ENCODE measurements at places on chromosomes 11 and 22. TPM values are rescaled to one million over a fixed set of nuclear protein-coding genes. Genes with fewer than 3 reads are reported as not detected.

- no peak for DNase-seq
Observed at GRCh38 chr11:110433393-110434333, 3.9 kb downstream of the FDX1 start.

Gene GAL3ST1
- 1.8 TPM for total RNA-seq

GRCh38 chr11:57403802-57404147, 13.3 kb upstream of the PRG2 start:
- no peak for DNase-seq

Gene PLEKHA7
- total RNA-seq: 5.7 TPM

- no peak for DNase-seq
Observed at GRCh38 chr22:45172881-45173585, 9.3 kb downstream of the NUP50 start.

DNA sequence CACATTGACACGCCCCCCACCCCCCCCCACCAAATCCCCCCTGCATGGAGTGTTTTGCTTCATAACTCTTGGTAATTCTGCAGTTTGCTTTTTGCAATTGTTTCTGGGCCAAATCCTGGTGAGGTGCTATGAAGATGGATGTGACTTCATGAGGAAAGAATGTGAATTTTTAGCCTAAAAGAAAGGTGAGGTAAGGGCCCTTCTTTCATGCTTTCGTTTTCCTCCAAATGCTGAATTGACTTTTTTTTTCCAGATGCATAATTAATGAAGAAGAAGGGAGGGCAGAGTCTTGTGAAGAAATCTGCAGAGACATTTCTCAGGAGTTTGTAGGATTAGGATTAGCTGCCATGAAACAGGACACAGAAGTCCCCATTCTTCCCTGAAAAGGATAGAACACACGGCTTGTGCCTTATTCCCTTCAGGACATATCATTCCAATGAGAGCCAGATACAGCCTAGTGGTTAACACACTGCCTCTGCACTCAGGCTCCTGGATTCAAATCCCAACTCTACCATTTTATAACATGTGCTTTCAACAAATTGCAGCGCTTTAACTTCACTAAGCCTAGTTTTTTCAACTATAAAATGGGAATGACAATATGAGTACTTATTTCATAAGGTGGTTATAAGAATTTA, 19.6 kb upstream of the TBCEL start:
- no peak for DNase-seq

DNA sequence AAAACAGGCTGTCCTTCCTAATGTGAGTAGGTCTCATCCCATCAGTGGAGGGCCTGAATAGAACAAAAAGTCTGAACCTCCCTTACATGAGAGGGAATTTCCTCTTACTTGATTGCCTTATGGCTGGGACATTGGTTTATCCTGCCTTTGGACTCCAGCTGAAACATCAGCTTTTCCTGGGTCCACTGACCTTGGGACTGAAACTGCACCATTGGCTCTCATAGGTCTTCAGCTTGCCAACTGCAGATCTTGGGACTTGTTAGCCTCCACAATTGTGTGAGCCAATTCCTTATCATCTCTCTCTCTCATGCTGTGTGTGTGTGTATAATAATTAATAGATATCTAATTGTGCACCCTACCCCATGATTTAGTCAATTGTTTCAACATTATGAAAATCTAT, 375.3 kb upstream of the DDI1 start:
- no peak for DNase-seq

Gene ATF4
- 509 TPM for total RNA-seq

Gene OR4D5
- total RNA-seq: not detected

GRCh38 chr22:24026733-24027132, 15.6 kb downstream of the CABIN1 start:
- DNase-seq: no peak

Gene CCDC88B
- total RNA-seq: 83.6 TPM

- DNase-seq: no peak
Observed at GRCh38 chr22:26549902-26550497, 37.7 kb upstream of the TFIP11 start.

- no peak for DNase-seq
Observed at GRCh38 chr22:22341736-22342135, 97.2 kb downstream of the VPREB1 start.

Gene SNX32
- total RNA-seq: 14.7 TPM

Gene CNGA4
- total RNA-seq: not detected

DNA sequence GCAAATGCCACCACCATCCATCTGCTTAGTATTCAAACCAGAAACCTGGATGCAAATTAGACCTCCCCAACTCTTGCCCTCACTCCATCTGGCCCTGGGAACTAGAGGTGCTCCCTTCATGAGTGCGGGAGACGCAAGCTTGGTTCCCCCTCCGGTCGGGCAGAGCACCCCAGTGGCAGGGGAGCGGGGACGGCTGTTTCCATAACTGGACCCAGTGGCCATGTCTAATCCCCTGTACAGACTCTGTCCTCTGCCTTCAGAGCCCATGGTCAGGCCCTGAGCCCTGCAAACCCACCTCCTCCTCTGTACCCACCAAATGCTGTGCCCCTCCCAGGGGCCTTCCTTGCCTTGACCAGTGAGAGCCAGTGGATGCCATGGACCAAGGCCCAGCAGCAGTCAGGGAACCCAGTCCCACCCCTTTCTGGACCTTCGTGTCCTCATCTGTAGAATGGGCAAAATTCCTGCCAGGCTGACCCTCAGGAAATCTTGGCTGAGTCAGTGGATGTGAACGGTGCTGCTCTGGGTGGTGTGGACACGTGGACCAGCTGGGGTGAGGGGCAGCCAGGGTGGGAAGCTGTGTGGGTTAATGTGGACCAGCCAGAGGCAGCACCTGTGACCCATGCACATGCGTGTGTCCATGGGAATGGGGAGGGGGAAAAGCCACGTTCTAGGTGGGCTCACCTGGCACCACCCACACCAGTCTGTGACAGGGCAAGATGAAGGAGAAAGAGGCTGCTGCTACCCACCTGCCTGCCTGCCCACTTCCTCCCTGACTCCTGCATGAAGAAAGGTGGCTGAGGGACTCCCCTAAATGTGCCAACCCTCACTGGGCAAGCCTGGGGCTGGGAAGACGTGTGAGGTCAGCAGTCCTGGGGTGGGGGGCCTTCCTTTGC, 72.8 kb downstream of the LRRC32 start:
- DNase-seq: no peak

Gene SLC22A25
- total RNA-seq: not detected

- DNase-seq: no peak
Observed at GRCh38 chr11:1036303-1036923, at the start of gene MUC6. Gene MUC6, minus strand, starts transcription at chr11:1036718. Its CDS starts 63 bp downstream, at chr11:1036655.

Gene ZNF214
- 1.8 TPM for total RNA-seq

Gene NLRP10
- not detected for total RNA-seq

DNA sequence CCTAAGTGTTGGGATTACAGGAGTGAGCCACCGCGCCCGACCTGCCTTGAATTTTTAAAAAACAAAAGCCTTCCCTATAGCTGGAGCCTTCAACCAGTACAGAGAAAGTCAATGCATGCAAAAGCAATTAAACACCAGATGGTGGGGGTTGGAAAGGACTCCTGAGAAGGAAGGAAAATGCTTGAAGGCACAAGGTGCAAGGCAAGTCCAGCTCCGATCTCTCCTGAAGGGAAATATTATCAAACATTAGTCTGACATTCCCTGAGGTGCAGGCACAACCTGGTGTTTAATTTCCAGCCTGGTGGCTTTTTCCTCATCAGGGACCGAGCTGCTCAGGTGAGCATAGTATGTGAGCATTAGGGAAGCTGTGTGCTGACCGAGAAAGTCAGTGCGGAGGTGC, 12.9 kb upstream of the RAPSN start:
- no peak for DNase-seq

DNA sequence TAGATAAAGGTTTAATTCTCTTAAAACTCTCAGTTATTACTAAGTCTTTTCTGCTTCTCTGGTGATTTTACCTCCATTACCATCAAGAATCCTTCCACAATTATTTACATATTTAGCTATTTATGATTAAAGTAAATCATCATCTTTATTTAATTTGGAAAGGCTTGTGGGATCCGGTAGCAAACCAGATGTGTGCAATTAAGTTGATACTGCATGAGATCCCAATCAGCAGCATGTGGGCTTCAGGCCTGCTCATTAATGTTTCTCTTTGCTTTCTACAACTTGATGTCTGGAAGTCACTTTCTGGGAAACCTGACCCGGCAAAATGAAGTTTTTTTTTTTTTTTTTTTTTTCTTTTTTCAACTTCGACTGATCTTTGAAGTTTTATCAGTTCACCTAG, 558.4 kb upstream of the ANO5 start:
- DNase-seq: no peak

- no peak for DNase-seq
Observed at GRCh38 chr11:67027943-67028542, 5.1 kb downstream of the SYT12 start.

GRCh38 chr11:75667255-75667830, 1.5 kb downstream of the MAP6 start:
- peak; percentile 80 for DNase-seq

Gene OR8U1
- not detected for total RNA-seq

GRCh38 chr11:60347084-60347797, 20.2 kb downstream of the MS4A6E start:
- no peak for DNase-seq

GRCh38 chr11:2484576-2485125, 39.8 kb downstream of the KCNQ1 start:
- no peak for DNase-seq

GRCh38 chr11:111707039-111707690, 59.0 kb downstream of the PPP2R1B start:
- DNase-seq: no peak

Gene MAML2
- 2.1 TPM for total RNA-seq

Gene HBG2
- not detected for total RNA-seq

- DNase-seq: no peak
Observed at GRCh38 chr11:78572394-78572793, 2.3 kb downstream of the NARS2 start.

GRCh38 chr11:6332066-6332465, 11.8 kb upstream of the CAVIN3 start:
- DNase-seq: no peak

- DNase-seq: peak; percentile 94
Observed at GRCh38 chr22:30262917-30263741, 3.5 kb downstream of the OSM start.

DNA sequence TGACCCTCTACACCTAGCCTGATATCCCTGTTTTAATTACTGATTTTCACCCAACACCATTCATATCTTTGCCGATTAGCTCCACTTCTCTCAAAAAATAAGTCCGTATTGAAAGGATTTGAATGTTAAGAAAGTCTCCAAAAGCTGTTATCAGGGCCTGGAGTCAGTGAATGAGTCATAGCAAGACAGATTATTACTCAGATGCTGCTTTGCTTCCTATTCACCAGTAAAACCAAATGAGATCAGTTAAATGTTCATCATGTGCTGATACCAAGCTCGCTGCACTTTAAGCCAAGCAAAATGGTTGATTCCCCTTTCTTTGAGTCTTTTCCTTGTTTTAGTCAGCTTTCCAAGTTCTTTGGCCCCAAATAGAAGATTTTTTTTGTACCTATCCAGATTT, 228.4 kb downstream of the FAT3 start:
- DNase-seq: no peak

Gene FAM180B
- not detected for total RNA-seq

- DNase-seq: no peak
Observed at GRCh38 chr11:63289658-63290057, 46.3 kb upstream of the SLC22A25 start.

GRCh38 chr22:49811020-49811791, 16.5 kb downstream of the BRD1 start:
- no peak for DNase-seq

DNA sequence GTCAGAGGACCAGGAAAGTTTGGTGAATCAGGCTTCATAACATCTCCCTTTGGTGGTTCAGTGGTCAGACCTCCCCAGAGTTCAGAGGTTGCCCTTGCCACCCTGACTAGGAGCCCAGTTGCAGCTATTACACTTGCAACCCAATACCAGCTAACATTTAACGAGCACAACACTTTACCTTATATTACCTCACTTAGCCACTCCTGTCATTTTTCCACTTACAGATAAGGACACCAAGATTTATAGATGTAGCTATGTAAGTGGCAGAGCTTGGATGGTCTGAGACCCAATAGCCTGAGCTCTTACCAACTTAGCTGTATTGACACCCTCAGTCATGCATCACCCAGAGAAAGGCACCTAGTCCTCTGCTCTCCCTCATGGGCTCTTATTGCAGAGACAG, 234.7 kb downstream of the INSC start:
- DNase-seq: no peak

Gene TMPRSS5
- total RNA-seq: 1.3 TPM

Gene C11orf52
- total RNA-seq: not detected

Gene OR52I2
- total RNA-seq: 0.49 TPM

- DNase-seq: no peak
Observed at GRCh38 chr11:83394331-83394730, 108.2 kb upstream of the CCDC90B start.

DNA sequence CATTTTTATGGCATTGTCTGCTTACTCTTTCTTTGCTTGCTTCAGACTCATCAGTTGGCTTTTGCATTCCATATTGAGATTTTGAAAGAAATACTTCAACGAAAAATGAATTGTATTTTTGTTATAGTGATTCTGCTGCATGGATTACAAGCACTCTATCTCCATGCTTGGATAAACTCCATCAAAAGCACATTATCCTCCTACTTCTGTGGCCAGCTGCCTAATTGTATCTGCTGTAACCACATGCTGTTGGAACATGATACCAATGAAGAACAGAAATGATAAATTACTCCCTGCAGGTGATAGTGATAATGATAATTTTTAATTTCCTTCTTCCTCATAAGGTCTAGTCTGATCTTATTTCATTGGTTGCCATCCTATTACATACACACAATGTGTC, 100.8 kb downstream of the PRMT3 start:
- DNase-seq: no peak

Measured in glutamatergic neuron (in vitro differentiated cells).